GM13977 (cell line): ENCODE measurements at places on chromosomes 13 and 19.

GRCh38 chr19:33248954-33249613 lies 23.4 kb upstream of the SLC7A10 start:
- no peak for DNase-seq

DNA sequence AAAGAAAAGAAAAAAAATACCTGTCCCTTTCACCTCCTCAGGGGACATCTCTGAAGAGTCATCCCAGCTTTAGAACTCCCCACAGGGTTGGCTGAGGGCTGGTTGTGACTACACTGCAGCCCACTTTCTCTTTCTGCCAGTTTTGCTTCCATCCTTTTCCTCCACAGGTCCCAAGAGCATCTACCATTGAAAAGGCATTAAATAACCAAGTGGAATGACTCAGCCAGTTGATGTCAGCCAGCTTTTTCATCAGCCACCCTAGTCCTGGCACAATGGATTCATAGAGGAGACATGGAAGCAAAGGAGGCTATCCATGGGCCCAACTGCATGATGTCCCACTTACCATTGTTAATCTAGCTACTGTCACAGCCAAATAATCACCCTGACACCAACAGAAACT lies 9.2 kb upstream of the RCBTB1 start:
- no peak for DNase-seq

GRCh38 chr19:47437500-47437899 lies 18.2 kb upstream of the MEIS3 start:
- no peak for DNase-seq

DNA sequence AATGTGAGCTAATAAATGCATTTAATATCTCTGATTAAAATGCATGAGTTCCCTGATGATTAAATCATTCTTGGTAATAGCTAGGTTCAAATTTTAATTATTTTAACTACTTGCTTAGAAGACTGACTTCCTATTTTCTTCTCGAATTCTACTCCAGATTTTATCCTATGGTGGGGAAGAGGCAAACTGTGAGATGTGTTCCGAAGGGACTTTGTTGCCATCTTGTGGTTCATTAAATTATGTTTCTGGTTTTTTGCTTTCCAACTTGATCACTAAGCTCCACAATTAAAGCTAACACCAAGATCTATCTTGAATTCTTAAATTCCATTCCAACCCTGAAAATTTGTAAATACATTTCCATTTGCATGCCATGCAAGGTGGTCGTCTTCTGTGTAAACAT lies 538.4 kb upstream of the PCDH20 start:
- no peak for DNase-seq

DNA sequence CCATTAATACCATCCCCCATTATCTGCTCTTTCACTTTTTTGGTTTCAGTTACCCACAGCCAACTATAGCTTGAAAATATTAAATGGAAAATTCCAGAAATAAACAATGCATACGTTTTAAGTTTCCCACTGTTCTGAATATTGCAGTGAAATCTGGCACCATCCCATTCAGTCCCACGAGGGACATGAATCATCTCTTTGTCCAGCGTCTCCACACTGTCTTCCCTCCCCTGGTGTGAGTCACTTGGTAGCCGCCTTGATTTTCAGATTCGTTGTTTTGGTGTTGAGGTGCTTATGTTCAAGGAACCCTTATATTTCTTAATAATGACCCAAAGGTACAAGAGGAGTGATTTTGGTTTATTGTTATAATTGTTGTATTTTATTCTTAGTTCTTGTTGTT lies 246.1 kb downstream of the DCT start:
- no peak for DNase-seq

GRCh38 chr13:112775791-112776279 lies 86.0 kb downstream of the ATP11A start:
- DNase-seq = no peak

DNA sequence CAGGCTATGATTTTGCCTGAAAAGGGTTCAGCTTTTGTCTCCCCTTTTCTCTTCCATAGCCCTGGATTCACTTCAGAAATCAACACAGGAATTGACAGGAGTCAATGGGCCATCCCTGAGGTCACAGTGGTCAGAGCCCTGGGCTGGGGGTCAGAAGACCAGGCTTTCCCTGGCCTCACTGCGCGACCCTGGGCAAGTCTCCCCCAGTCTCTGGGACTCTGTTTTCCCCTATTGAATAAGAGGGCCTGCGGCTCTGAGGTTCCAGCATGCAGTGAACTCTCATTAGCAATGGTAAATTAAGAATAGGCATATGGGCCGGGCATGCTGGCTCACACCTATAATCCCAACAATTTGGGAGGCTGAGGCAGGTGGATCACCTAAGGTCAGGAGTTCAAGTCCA lies 30.7 kb upstream of the VSTM2B start:
- DNase-seq = no peak

- DNase-seq = peak; percentile 40
Observed at GRCh38 chr19:6519289-6519688, 11.5 kb upstream of the TNFSF9 start.

GRCh38 chr13:46211483-46212351 lies at the start of gene LRRC63:
TSS of gene LRRC63 (plus strand) at chr13:46211928. CDS start at chr13:46213035, 1,107 bp downstream.
- peak; percentile 79 for DNase-seq

DNA sequence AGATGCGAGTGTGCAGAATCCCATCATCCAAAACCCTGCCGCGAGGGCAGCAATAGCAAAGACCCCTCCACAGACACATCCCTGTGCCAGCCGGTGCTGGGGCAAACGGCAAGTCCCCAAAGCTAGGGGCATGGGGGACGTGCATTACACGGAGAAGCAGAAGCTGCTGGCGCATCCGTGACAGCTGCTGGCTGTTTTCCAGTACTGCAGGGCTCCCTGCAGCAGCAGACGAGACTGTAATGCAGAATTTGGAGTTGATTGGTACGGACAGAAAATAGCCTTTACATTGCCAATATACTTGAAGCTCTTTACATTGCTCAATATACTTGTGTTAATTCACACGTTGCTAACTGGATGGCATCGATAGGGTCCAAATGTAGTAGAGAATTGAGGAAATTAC lies 77.2 kb upstream of the TMTC4 start:
- no peak for DNase-seq

GRCh38 chr19:54106716-54107115 lies 4.1 kb downstream of the NDUFA3 start:
- no peak for DNase-seq

- peak; percentile 62 for DNase-seq
Observed at GRCh38 chr13:51832471-51833152, 12.4 kb downstream of the TMEM272 start.

GRCh38 chr13:99269627-99270241 lies 11.6 kb upstream of the GPR18 start:
- DNase-seq = peak; percentile 26

- no peak for DNase-seq
Observed at GRCh38 chr13:22915442-22916082, 265.2 kb upstream of the SGCG start.

GRCh38 chr19:38778733-38779132 lies 5.4 kb upstream of the LGALS7 start:
- no peak for DNase-seq

GRCh38 chr13:104086759-104087158 lies 1020.5 kb upstream of the SLC10A2 start:
- DNase-seq = no peak

DNA sequence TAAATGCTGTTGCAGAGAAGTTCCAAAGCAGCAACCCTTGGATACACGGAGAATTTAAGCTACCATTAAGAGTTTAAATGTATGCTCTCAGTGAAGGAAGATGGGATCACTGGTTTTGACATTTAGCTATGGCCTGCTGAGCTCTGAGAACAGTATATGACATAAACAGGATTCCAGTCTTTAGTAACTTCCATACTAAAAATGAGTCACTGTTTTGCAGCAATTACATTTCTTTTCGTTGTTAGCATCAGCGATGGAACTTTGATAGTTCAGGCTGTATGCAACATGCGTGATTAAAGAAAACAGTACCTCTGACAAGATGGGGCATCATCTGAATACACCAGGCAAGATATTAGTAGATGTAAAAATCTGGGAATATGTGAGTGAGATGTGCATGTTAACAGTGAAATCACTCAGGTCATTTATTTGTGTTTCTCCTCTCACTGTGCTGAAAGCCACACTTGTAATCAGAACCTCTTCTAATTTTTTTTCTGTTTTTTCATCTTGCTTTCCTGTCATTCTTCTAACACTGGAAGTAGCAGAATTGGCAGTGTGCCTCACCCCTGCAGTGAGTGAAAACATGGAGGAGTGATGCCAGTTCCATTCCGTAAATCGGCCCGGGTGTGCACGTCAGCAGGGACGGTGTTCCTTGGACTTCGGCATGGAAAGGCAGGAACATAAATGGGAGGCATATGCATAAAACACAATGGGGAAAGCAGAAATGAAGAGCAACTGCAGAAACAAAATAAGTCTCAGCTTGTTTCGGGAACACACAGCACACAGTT lies 361.5 kb downstream of the OXGR1 start:
- no peak for DNase-seq

- no peak for DNase-seq
Observed at GRCh38 chr13:37274569-37275497, 169.4 kb upstream of the CSNK1A1L start.

DNA sequence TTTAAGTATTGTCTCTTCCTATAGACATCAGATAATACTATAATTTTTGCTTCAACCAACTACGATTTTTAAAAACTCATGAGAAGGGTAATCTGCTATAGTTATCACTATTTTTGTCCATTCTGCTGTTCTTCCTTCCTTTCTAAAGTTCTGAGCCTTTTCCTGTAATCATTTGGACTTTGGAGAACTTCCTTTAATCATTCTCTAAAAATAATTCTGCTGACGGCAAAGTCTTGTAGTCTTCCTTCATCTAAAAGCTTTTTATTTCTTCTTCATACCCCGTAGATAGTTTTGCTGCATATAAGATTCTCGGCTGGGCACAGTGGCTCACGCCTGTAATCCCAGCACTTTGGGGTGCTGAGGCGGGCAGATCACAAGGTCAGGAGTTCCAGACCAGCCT lies 5.1 kb upstream of the FCGBP start:
- DNase-seq = no peak

DNA sequence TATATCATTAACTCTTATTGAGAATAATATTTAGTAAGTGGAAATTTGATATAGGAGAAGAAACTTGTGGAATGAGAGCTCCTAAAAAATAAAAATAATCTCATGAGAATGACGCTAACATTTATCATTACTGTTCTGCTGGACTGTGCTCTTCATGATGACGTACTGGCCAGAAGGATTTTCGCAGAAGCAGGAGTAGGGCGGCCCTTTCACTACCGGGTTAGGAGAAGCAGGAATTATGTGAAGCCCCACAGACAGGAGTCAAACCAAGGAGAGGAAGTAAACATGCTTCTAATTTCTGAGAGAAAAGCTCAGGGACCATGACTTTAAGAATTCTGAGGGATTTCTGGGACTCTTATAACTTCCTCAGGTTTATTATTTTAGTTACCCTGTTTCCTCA lies 195.1 kb downstream of the VWA8 start:
- DNase-seq = no peak

DNA sequence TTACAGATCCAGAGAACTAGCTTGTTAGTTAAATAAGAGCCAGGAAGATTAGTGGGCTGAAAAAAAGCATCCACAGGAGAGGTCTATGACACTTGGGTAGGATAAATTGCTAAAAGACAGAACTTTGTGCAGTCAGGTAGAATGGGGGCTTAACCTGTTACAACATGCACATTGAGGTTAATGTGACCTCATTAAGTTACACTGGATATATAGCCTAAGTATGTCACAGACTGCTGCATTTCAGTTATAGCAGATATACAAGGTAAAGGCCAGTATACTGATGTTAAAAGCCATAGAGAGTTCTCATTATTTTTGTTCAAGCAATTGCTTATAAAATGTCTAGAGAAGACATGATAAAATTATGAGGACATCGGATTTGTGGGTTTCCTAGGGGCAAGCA lies 1179.9 kb upstream of the PCDH9 start:
- DNase-seq = no peak

DNA sequence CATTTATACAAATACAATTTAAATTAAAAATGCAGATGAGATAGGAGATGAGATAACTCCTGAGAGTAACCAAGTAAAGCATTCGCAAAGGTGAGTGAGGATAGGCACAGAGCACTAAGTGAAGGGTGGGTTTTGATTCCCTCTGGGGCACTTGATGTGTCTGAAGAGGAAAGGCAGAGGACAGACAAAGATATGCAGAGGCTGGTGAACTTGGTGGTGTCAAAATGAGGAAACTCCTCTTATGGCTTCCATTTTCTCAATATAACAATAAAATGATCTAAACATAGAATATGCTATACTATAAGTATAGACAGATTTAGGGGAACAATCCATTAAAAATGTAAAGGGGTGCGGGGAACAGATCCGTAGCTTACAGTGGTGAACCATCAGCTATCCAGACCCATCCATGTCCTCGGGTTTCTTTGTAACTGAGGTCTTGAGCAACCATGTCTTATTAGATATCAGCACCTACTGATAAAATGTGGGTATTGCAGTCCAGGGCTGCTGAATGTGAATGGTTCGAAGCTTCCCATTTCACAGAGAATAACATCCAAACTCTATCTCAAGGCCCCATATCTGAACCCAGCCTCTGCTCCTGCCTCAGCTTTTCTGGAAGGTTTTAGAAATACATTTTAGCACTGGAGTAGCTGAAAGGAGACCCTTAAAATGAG lies 73.9 kb upstream of the SLC10A2 start:
- DNase-seq = peak; percentile 61

- no peak for DNase-seq
Observed at GRCh38 chr13:22561581-22561980, 619.2 kb upstream of the SGCG start.

DNA sequence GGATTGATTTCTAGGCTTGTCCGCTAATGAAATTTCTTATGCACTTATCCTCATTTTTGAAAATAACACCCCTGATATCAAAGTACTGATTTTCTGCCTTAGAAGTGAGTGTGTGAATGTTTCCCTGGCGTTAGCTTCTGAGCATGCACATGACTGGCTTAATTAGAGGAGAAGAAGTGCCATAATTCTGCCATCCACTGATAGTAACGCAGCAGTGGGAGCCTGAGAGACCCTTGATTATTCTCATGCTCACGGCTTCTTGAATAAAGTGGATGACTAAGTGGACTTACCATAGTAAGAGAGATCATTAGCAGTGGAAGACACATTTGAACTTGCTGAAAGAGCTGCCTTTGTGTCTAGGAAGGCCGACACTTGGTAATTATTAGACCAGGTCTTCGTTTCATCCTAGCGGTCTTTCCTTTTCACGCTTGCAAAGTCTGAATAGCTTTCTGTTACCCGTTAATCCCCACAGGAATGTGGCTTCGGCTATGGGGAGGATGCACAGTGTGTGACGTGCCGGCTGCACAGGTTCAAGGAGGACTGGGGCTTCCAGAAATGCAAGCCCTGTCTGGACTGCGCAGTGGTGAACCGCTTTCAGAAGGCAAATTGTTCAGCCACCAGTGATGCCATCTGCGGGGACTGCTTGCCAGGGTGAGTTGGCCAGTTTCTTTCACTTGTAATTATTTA lies 45.3 kb downstream of the TNFRSF19 start:
- DNase-seq = no peak

GRCh38 chr13:48506092-48506701 lies 26.7 kb downstream of the RCBTB2 start:
- DNase-seq = no peak

GRCh38 chr19:42166316-42166715 lies 34.1 kb upstream of the POU2F2 start:
- no peak for DNase-seq
